ENCODE measurements at places on chromosomes 13 and 19.

GRCh38 chr19:3499738-3500428, 591 bp downstream of the DOHH start:
- no peak for DNase-seq

DNA sequence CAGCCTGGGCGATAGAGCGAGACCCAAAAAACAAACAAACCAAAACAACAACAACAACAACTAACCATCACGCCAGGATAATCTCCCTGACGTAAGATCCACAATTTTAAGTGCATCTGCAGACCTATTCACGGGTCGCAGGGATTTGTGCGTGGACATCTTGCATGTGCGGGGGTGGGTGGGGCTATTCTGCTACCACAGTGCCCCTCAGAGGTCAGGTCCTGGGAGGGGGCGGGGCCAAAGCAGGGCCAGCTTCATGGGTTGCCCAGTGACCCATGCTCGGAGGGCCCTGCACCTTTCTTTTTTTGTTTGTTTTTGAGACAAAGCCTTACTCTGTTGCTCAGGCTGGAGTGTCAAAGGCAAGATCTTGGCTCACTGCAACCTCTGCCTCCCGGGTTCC, 2.6 kb upstream of the CDC42EP5 start:
- DNase-seq, result no peak

DNA sequence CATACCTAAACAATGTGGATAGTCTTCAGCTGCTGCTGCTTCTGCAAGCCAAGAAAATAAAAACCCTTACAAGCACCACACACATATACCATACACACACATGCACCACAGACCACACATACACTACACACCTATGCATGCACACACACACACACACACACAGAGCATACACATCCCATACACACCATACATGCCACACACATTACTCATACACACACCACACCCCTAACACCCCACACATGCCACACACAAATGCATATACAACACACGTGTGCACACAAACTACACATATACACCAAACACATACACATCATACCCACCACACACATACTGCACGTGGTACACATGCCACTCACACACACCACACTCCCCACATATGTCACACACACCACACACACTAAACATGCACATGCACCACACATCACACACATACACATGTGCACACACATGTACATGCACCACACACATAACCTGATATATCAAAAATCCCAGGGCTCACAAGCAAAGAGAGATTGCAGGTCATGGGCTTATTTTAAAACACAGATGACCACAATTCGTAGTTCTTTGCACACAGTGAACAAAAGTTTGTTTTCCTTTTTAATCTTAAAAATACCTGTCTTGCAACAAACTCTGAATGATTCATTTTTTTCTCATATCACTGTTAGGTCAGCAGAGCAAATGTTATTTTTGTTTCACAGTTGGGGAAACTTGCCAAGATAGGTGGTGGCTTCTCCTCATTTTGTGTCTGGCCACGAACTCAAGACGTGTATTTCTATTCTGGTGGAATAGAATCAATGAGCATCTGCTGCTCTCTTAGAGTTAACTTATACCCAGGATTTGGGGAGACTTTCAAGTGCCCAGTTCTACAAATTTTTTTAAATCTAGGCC, 456.6 kb downstream of the FGF9 start:
- DNase-seq, result no peak

DNA sequence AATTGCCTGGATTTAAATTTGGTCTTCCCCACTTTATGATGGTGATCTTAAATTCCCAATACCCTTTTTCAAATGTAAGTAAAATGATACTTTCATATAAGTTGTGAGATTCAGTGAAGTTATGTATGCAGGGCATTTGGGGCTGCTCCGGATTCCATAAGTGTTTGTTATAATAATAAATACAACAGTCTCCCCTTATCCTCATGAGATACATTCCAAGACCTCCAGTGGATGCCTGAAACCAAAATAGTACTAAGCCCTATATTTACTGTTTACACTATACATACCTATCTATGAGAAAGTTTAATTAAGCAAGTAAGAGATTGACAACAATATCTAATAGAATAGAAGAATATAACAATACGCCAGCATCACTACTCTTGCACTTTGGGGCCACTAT, 2237.8 kb downstream of the PCDH9 start:
- no peak for DNase-seq

GRCh38 chr13:23609414-23609760, 39.2 kb downstream of the TNFRSF19 start:
- DNase-seq, result no peak

GRCh38 chr13:47420568-47420967, 523.7 kb upstream of the HTR2A start:
- no peak for DNase-seq

DNA sequence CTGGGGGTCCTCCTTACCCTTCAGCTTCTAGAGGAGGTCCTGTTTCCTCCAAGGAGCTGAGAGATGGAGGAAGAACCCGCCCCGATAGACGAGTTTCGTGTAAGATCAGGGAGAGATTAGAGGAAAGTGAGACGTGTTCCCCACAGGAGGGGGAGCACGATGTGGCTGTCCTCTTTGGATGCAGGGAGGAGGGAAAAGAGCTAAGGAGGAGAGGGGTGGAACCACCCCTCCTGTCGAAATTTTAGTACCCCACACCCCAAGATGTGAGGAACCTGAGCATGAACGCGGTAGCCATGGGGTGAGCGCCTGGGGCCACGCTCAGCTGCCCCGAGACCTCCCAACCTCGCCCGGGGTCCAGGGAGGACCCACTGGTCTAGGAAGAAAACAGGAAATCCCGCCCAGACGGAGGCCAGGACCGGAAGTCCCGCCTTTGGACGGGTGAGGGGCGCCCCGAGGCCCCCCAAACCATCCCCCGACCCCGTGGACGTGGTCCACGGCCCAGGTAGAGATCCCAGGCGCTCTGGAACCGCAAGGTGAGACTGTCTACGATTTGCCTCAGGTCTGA, 1.2 kb downstream of the AKT1S1 start:
- DNase-seq, result no peak

- DNase-seq, result no peak
These were observed 112.9 kb downstream of the LHFPL6 start for GRCh38 chr13:39490136-39490535.

GRCh38 chr19:15104003-15104402, 3.2 kb upstream of the SYDE1 start:
- no peak for DNase-seq

DNA sequence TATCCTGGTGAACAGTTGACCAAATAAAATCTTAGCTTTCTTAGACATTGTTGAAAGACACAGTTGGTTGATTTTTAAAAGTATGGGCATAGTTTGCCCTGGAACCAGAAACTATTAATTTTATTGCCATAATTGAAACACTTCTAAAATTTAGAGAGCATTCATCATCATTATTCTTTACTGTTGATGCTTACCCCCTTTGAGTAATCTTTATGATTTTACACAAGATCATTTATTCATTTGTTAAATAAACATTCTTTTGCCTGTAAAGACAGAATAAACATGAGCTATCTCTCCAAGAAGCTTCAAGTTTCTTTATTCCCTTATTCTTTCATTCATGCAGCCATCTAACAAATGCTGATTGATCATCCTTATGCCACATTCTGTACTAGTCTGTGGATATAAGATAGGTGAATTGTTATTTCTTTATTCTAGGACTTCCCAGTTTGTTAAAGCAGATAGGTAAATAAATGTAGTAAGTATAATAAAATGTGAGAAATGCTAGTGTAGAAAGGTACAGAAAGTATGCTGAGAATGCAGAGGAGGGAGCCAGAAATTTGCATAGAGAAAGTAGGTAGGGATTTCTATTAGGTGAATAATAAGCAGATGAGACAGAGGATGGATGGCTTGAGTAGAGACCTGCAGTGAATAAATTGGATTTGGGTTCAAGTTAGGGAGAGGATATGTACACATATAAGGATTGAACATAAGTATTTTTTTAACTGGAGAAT, 8.2 kb downstream of the SERTM1 start:
- no peak for DNase-seq

DNA sequence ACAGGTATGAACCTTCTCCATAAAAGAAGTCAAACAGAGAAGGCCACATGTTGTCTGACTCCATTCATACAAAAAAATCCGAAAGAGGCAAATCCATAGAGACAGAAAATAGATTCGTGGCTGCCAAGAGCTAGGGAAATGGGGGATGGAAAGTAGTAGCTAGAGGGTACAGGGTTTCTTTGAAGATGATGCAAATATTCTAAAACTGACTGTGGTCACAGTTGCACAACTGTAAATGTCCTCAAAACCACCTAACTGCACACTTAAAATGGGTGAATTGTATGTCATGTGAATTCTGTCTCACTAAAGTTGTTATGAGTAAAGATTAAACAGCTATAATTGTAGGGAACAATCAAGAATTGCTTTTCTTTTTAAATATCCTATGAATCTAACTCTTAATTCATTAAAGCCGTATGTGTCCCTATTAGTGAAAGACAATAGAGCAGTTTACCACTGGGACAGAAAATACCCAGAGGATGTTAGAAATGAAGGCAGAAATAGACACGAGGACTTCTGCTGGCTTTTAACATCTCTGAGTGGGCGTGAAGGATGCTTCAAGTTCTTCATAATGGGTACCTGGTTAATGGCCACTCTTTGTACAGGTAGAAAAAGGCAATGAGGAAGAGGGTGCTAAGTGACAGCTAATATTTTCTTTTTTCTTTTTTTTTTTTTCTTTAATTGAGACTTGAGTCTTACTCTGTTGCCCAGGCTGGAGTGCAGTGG, 21.2 kb downstream of the INSR start:
- no peak for DNase-seq

DNA sequence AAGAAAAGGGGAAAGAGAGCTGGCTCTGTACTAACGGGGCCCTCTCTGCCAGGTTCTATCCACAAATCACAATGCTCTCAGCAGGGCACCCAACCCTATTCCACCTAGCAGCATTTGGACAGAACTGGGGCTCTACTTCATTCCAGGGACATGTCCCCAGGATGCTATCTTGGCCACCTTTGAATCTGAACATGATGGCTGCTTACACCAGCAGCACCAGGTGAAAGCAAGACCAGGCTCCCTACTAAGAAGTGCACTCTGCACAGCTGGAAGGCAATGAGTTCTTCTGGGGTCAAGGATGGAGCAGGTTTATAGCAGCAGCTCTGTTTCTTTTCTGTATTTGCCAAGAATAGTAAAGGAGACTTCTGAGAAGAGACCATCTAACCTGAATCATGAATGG, 222.4 kb downstream of the DACH1 start:
- DNase-seq, result no peak

GRCh38 chr13:91813253-91813652, 414.8 kb downstream of the GPC5 start:
- no peak for DNase-seq

DNA sequence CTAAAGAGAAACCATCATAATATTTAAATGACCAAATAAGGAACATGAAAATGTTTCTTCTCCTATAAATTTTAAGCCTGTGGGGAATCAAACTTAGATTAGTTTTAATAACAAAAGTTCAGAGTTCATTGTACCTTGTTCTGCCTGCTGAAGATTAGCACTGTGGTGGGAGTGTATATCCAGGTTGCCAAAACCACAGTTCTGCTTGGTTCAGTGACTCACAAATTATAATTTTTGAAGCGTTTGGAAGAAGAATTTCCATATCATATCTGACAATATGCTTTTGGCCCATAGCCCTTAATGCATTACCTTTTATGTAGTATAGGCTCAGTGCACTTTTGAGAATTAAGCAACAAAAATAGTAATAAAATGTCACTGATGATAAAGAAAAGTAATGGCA, 545.2 kb downstream of the GPC6 start:
- no peak for DNase-seq

GRCh38 chr19:48190288-48190884, 19.9 kb downstream of the ZSWIM9 start:
- no peak for DNase-seq

- no peak for DNase-seq
These were observed 9.8 kb upstream of the CDC42EP5 start for GRCh38 chr19:54482889-54483288.

DNA sequence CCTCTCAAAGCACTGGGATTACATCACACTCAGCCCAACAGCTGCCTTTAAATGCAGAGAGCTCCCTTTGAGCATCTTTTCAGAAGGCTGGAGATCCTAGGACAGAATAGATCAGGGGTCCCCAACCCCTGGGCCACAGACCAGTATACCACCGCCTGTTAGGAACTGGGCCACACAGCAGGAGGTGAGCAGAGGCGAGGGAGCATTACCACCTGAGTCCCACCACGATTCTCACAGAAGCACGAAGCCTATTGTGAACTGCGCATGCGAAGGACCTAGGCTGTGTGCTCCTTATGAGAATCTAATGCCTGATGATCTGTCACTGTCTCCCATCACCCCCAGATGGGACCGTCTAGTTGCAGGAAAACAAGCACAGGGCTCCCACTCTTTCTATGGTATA, 2.2 kb upstream of the WTIP start:
- DNase-seq, result no peak

DNA sequence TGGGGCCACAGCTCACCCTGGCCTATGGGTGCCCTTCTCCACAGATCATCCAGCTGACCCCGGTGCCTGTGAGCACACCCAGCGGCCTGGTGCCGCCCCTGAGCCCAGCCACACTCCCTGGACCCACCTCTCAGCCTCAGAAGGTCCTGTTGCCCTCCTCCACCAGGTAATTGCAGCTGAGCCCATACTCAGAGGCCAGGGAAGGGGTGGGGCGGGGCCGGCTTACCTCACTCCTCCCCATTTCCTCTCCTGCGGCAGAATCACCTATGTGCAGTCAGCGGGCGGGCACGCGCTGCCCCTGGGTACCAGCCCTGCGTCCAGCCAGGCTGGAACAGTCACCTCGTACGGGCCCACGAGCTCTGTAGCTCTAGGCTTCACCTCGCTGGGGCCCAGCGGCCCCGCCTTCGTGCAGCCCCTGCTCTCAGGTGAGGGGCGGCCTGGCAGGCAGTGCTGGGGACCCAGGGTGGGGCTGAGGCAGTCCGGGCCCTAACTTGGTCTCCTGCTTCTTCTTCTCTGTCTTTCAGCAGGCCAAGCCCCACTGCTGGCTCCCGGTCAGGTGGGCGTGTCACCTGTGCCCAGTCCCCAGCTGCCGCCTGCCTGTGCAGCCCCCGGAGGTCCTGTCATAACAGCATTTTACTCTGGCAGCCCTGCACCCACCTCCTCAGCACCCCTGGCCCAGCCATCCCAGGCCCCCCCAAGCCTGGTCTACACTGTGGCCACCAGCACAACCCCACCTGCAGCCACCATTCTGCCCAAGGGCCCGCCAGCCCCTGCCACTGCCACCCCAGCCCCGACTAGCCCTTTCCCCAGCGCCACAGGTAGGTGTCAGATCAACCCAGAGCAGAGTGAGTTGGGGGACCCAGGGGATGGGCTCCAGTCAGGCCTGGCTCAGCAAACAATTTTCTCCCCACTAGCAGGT, 9.6 kb upstream of the PRR19 start:
- DNase-seq, result no peak

- DNase-seq, result no peak
These were observed 216.2 kb downstream of the IRS2 start for GRCh38 chr13:109569958-109570711.

All from esophagus squamous epithelium (tissue), 5 donors.